ENCODE measurements at places on chromosomes 2 and 18.

DNA sequence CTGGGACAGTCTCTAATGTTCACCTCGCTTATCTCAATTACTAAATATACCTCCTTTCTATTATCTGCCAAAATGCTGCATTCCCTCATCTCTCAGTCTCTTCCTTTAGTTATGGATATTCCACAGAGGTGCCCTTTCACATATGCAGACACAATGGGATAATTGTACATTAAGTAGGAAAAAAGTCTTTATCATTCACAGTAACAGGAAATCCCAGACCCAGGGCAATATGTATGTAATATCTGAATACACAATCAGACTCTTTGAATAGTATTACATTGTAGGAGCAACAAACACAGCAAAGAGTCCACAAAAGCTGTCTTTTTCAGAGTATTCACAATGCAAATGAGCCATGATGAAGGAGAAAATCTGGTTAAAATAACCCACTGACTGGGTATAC is 1399.0 kb upstream of the ZEB2 start:
- no peak for DNase-seq

DNA sequence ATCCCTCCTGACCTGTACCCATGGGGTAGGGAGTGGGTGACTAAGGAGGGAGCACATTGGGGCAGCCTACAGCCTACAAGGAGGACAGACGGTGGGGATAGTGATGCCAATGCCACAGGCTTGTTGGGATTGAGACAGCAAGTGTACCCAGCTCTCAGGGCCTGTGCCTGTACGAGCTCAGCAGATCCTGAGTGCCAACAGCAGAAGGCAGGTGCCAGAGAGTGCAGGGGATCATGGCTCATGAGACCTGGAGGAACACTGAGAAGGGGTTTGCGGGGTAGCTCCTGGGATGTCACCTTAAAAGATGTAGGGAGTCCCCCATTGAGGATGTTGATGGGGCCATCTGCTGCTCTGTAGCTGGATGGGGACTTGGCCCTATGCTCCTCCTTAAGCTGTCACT is 10.3 kb upstream of the SNED1 start:
- DNase-seq: no peak

GRCh38 chr18:25985707-25986394 is 104.6 kb downstream of the SS18 start:
- no peak for DNase-seq

DNA sequence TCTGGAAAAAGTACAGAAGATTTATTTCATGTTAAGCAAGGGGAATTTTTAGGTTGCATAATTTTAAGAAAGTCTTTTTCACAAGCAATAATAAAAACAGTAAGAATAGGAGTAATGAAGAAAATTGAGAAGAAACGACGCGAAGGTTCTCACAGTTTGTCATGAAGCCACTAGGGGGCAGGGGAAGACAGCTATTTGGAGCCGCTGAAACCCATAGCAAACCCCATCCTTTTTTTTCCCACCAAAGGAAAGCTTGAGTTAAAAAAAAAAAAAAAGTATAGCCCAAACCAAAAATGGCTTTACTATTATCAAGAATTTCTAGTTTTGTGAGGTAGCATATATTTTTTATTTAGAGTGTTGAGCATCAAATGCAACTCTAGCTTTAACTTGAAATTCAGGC is 300.9 kb downstream of the PHLPP1 start:
- peak; percentile 74 for DNase-seq

DNA sequence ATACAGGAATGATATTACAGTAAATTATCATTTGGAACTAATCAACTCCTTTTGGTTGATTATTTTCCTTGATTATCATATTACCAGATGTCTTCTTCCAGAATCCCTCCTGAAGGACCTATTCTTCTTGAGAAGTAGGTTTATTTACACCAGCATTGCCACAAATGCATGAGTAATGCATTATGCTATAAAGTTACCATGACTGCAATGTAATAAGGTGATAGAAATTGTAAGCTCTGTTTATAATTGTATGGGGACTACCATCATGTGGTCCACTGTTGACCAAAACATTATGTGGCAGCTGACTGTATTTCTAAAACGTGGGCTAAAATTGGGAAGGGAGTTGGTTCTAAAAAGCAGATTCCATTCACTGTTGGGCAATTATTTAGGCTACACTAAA is 602.2 kb downstream of the NYAP2 start:
- no peak for DNase-seq

- DNase-seq: no peak
These were observed 73.5 kb upstream of the SRD5A2 start for GRCh38 chr2:31654241-31654640.
